ENCODE measurements at places on chromosomes 6 and 20. TPM values are rescaled to one million over a fixed set of nuclear protein-coding genes. Genes with fewer than 3 reads are reported as not detected.

GRCh38 chr6:31541059-31541657, 645 bp downstream of the DDX39B start:
- peaks cover 7% of the 10 kb centered on the region for H3K4me1 ChIP-seq
- no peaks in the 10 kb centered on the region for H3K27me3 ChIP-seq
- H3K36me3 ChIP-seq, result peaks cover 44% of the 10 kb centered on the region

GRCh38 chr6:66558189-66558588, 851.2 kb upstream of the EYS start:
- H3K36me3 ChIP-seq, result no peaks in the 10 kb centered on the region
- peak; percentile 44 for DNase-seq
- H3K27me3 ChIP-seq, result no peaks in the 10 kb centered on the region
- no peaks in the 10 kb centered on the region for H3K4me1 ChIP-seq
- H3K27ac ChIP-seq, result no peak overlapping the region

DNA sequence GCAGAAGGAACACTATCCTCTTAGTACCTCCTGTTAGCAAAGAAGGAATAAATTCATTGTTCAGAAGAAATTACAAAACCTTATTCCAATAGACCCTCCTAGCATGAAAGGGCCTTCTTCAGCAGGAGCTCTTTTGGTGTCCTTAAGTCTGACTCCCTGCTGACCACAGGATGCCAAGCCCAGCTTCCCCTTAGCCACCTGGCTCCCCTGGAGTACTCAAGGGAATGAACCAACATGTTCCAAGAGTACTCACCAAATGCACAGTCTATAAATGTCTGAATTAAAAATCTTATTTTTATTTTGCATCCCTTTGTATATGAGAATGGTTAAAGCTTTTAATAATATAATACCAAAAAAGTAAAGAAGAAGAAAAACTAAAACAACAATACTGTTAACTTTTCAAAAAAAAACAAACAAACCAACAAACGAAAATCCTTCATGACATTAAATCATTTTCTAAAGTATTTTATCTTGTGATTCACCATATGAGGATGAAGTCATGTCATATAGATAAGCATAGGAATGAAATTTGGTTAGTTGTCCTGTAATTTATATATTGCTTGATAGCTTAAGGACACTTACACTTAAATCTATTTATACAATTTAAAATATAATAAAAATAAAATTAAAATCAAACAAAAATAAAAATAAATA, 1355.1 kb downstream of the HACE1 start:
- no peak overlapping the region for H3K27ac ChIP-seq
- no peaks in the 10 kb centered on the region for H3K4me1 ChIP-seq
- no peaks in the 10 kb centered on the region for H3K27me3 ChIP-seq
- H3K36me3 ChIP-seq, result no peaks in the 10 kb centered on the region
- peak; percentile 40 for DNase-seq

GRCh38 chr6:156852147-156852857, 75.1 kb downstream of the ARID1B start:
- H3K27ac ChIP-seq, result no peak overlapping the region
- no peaks in the 10 kb centered on the region for H3K36me3 ChIP-seq
- peaks cover 13% of the 10 kb centered on the region for H3K4me1 ChIP-seq

The BFSP1 gene
- 9.4 TPM for total RNA-seq

- no peaks in the 10 kb centered on the region for H3K27me3 ChIP-seq
- H3K36me3 ChIP-seq, result no peaks in the 10 kb centered on the region
- no peak for DNase-seq
- no peak overlapping the region for H3K4me3 ChIP-seq
- H3K27ac ChIP-seq, result no peak overlapping the region
Observed at GRCh38 chr6:131861381-131861780, 53.6 kb downstream of the ENPP1 start.

- H3K4me1 ChIP-seq, result peaks cover 12% of the 10 kb centered on the region
- H3K27me3 ChIP-seq, result no peaks in the 10 kb centered on the region
- H3K36me3 ChIP-seq, result no peaks in the 10 kb centered on the region
- no peak overlapping the region for H3K4me3 ChIP-seq
Observed at GRCh38 chr6:13425943-13426931, 61.2 kb downstream of the GFOD1 start.

All from endodermal cell (in vitro differentiated cells).